ENCODE measurements at places on chromosomes 7 and 10.

- DNase-seq: no peak
Measured at GRCh38 chr7:77858278-77858677, 59.7 kb downstream of the PHTF2 start.

- no peak for DNase-seq
Measured at GRCh38 chr7:22945584-22945983, 68.3 kb downstream of the HYCC1 start.

DNA sequence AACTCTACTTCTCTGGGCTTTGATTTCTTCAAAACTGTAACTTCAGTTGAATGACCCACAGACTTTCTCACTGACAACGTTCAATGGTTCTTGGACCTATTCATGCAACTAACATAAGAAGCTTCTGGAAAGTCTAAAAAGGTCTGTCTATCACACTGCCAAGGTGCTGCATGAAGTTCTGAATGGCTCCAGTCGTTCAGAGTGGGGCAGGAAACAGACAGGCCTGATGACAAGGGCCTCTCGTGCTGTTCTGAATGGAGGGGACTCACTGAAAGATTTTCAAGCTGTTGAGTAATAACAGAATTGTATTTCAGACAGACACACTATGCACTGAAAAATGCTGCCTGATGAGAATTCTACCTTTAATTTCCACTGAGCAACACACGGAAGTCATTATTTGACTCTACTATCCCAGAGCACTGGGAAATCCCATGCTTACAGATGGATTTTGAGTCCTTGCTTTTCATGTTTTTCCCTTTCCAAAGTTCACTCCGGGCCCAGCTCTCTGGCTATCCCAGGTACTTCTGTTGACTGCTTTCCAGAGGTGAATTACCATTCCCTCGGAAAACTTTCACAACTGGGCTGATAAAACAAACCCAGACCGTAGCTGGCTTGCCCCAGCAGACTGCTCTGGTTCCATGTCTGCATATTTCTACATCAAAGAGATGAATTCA is 204.9 kb upstream of the FRMD4A start:
- DNase-seq: no peak

DNA sequence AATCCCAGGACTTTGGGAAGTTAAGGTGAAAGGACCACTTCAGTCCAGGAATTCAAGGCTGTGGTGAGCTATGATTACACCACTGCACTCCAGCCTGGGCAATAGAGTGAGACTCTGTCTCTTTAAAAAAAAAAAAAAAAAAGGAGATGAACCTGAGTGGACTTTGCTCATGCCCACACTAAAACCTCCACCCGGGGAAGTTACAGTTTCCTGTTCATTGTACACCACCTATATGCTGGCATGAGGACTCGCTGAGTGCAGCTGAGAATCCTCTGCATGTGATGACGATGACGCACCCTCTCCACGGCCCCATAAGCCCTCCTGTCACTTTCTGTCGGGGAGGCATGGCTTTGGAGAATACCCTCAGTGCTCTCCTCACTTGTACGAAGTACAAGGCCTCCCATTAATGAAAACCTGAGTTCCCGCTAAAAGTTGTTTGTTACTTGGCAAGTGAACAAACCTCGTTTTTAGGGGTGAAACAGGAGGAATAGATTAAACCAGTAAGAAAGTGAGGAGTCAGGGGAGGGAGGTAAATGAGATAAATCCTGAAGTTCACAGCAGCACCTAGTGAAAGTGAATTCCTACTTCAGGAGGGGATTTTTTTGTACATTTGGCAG is 15.9 kb downstream of the TMEM176B start:
- no peak for DNase-seq

GRCh38 chr10:44030738-44031137 is 354.2 kb downstream of the CXCL12 start:
- no peak for DNase-seq

DNA sequence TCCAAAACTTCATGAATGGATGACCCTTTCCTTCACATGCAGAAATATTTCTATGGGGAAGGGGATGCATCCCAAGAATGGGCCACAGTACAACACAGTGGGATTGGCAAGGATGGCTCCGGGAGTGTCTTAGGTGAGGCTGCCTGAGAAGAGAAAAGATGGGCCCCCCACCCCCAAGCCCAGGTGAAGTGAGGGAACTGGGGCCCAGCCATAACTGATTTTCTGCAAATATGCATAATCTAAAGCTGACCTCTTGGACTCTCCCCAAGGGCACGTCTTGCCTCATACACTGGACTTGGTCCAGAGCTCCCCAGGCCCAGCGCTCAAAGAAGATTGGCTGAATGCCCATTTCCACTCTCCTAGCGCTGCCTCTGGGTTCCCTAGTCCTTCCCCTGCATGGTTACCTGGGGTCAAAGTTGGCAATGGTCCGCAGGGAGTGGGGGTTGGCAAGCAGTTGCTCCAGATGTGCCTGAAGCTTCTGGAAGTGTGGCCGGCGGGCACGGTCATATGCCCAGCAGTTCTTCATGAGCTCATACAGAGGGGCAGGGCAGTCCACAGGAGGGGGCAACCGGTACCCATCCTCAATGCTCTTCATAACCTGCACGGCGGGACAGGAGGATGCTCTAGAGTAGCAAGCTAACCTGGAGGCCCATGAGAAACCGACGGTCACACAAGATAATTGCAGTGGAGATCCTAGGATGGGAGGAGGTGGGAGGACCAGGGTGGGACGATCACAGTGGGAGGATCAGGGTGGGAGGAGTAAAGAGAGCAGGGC is 12.3 kb downstream of the ZYX start:
- DNase-seq: no peak
